Right atrium auricular region (tissue), 2 donors: ENCODE measurements at places on chromosomes 4 and X.

DNA sequence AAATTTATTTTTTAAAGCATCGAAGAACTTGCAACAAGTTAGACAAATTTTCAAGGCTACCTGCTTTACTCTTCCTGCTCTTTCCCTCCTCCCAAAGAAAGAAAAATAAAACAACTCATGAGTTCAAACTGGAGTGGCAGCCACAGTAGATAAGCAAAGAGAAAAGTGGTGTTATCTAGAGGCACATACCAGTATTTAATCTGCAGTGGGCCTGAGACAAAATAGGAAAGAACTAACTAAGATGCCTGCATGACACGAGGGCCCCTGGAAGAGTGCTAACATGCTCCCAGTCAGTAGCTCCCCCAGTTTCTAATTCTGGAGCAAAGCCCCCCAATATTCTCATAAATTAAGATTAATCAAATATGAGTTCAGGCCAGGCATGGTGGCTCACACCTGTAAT is 7.9 kb downstream of the ARL9 start:
- no peak for DNase-seq

DNA sequence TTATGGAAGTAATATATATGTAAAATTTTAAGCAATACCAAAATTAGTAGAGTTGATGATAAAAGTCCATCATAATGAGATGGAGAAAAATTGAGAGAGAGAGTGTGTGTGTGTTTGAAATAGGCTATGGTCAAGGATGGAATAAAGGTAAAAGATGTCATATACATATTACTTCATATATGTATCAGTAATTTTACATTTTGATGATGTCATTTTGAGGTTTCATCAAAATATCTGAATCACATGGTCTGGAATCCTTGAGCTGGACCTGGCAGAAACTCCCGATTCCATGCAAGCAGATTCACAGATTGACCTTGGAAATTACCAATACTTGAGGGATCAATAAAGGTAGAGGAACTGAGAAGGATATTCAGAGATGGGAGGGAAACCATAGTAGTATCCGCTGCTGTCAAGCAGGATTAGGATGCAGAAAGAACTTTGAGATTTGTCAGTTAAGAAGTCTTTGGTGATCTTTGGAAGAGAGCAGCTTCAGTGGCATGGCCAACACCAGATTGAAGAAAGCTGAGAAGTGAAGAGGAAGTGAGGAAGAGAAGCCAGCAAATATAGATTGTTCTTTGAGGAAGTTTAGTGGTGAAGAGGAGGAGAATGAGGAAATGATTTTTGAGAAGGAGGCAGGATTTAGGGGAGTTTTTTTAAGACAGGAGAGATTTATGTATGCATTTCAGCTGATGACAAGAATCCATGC is 21.5 kb downstream of the DNAAF6 start:
- DNase-seq = no peak

DNA sequence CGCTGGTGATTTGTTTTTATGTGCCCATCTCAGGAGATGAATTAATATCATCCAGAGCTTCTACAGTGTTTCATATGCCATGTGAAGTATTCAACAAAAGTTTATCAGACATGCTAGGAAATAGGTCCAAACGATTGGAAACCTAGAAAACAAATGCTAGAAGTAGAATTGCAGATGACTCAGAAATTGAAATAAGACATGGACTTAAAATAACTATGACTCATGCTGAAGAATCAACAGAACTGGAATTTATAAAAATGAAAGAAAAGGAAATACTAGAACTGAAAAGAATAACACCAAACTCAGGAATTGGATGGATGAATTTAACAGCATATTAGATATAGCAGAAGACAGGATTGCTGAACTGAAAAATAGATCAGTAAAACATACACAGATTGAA is 172.7 kb upstream of the GIMD1 start:
- DNase-seq = no peak

DNA sequence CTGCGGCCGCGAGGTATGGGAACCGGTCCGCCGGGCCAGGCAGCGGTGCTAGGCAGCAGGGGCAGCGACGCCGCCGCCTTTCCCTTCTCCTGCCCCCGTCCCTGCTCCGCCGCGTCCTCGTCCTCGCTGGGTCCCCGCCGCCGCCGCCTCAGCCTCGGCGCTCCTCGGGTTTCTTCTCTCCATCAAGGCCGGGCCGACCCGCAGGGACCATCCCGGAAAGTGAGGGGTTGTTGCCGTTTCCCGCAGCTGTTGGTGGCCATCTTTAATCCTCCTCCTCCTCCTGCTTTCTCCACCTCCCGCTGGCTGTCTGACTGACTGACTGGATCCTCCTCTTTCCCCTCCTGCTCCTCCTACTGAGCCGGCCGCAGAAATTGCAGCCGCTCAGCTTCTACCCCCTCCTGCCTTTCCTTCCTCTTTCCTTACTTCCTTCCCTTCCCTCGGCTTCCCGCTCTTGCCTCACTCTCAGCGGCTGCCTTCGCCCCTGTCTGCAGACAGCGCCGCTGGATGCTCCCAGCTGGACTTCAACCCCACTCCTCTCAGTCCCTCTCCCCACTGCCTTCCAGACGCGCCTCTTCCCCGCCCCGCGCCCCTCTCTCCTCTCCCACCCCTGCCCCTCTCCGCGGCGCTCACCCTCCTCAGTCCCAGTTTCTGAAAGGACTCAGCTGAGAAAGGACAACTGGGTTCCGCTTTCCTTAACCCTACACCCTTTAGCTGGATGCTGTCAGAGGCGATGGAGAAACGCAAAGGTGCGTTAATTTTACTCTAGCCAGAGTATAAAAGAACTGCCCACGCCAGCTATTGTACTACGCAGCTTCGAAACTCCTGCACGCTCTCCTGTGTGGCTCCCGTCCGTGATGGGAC is at the start of gene WDFY3:
WDFY3 (minus strand) TSS at position 309 of the 861 bp plus-strand sequence. CDS start 106,099 bp downstream, outside the sequence.
- DNase-seq = peak; percentile 89

DNA sequence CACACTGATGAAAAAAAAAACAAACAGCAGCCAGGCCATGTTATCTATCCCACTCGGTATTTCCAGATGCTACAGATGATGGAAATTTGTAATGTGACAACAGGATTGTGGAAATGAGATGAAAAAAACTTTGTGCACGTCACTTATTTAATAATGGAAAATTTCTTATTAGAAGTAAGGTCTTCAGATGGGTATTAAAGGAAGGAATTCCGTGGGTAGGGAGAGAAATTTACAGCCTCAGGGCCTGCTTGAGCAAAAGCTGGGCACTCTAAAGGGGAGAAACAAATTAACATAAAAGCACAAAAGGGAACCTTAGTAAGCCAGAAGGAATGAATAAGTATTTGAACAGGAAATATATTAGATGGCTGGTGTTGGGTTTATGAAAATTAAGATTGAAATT is 4.2 kb upstream of the PKD2 start:
- no peak for DNase-seq

DNA sequence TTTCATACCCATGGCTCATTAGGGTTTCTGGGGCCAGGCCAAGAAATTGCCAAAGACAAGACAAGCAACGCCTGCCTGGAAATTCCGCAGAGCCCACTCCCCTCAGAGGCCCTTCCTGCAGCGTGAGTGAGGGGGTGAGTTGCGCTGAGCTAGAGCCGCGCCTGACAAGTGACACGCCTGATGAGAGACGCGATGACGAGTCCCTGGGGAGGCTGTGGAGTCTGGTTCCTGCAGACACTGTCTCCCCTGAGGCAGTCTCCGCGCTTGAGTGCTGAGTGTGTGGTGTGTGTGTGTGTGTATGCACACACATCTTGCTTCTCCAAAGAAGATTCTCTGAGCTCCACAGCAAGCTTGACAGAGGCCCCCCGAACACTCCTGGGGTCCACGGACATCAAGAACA is 269.8 kb downstream of the BCOR start:
- DNase-seq = no peak

- DNase-seq = no peak
Measured at GRCh38 chr4:128379860-128380259, 92.2 kb upstream of the PGRMC2 start.

- DNase-seq = peak; percentile 64
Measured at GRCh38 chrX:130082244-130083106, 27.8 kb downstream of the ELF4 start.

- no peak for DNase-seq
Measured at GRCh38 chr4:11106759-11107158, 321.9 kb downstream of the HS3ST1 start.

DNA sequence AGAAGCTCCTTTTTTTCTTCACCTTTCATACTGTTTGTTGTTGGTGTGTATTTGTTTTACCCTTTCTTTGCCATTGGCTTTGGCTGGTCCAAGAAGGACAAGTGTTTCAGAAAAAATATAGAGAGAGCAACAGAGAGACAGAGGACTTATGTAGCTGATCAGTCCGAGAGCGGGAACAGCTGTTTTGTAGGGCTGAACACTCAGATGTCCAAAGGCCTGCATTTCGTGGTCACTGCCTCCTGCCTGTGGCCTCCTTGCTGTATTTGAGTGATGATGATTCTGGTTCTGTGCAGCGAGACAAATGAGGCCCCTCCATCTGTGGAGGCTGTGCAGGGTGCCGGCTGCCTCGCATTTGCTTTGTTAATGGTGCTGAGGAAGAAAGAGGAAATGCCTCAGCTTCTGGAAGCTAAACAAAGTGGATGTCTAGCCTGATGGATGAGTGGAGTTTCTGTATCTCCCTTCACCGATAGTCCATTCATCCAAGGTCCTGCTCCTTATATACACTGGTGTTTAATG is 19.8 kb upstream of the STOX2 start:
- no peak for DNase-seq

DNA sequence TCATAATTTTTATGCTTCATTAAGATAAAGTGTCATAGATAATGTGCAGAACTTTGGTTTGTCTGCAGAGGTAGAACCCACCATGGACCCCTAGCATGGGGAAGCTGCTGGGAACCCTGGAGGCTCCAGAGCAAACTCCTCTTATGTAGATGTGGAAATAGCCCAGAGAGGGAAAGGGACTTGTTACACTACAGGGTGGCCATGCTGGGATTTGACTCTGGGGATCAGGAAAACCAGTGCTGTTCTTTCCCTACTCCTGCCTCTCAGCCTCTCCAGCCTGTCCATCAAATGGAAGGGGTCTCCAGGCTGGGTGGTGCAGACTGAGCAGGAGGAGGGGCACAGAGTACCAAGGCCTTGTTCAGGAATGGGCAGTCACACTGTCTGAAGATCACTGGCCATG is 54.2 kb downstream of the MSX1 start:
- no peak for DNase-seq

DNA sequence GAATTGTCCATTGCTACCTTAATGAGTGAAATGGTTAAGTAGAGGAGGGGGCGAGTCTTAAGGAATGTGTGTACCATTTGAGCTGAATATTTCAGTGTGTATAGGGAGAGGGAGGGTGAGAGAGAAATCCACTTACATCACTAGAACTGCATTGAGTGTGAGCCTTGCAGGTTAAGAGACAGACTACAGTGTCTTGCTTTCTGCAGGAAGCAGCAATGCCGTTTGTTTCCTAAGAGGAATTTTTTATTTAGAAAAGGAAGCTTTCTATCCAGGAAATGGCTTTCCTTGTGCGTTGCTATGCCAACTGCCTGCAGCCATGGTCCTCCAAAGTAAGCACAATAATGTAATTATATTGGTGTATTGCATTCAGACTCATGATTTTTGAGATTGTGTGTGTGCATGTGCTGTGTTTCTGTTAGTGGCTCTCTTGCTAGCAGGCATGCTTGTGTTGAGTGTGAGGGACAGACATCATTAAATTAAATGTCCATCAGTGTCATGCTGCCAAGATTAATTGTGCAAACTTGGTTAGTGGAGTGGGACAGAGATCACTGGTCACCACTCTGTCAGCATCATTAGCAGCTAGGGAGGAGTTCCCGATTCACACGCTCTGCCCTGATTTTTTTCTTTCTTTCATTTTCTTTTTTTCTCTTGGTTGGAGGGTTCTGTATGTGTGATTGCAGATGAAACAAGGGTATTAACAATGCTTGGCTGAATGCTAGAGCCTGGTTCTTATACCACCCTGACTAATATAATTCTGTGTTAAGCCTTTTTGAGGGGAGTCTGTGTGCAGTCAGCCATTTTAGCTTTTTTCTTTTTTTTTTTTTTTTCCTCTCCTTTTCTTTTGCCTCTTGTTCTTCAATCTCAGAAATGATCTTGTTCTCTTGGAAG is 164.3 kb downstream of the RAPGEF2 start:
- no peak for DNase-seq

DNA sequence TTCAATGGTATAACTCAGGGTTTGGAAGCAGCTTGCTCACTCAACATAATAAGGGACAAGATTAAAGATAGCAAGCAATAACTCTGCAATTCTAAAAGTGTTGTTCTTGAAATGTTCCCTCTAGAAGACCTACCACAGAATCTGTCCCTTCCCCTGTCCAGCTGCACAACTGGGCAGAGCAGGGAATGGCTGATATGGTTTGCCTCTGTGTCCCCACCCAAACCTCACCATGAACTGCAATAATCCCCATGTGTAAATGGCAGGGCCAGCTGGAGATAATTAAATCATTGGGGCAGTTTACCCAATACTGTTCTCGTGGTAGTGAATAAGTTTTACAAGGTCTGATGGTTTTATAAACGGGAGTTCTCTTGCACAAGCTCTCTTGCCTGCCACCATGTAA is 19.1 kb downstream of the PRDM5 start:
- no peak for DNase-seq

- DNase-seq = no peak
Measured at GRCh38 chr4:79413886-79414285, 5.9 kb upstream of the GK2 start.

DNA sequence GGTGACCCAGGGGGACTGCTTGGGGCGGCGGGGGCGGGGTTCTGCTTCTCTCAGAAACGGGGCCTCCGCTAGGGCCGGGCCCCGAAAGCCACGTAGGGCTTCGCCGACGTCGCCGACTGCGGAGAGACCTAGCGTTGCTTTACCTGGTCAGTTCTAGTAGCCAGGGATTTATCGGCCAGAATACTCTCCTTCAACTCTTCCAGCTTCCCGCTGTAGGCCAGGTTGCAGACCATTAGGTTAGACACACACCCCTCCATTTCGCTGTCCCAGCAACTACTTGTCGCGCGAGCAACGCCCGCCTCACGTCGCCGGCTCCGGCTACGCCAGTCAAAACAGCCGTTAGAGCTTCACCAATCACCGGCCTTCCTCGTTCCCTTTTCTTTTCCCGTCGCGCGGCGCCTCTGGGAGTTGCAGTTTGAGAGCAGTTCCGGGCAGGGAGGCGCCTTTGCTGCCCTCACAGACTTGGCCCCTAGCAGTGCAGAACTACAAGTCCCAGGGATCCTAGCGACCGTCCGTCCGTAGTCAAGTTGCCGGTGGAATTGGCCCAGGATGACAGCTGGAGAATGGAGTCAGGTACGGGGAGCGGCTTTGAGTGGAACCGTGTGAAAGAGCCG is at the start of the genes ATG4A and PSMD10:
ATG4A (plus strand) TSS at position 515 of the 614 bp plus-strand sequence; CDS start at position 564, 49 bp downstream.
PSMD10 (minus strand) TSS at position 279 of the 614 bp plus-strand sequence; CDS start at position 257, 22 bp downstream.
- DNase-seq = peak; percentile 95

- no peak for DNase-seq
Measured at GRCh38 chr4:140103676-140104075, 50.3 kb downstream of the MAML3 start.
